Activated T-helper 2 cell treated with anti-CD3 and anti-CD28 coated beads, Interferon-gamma antibody, Interleukin-2, Interleukin-4, amounts not matched to agents 10 μg/mL and 5 μg/mL and 100 μg/mL, durations not matched to agents 14 hours and 24 hours and 36 hours (primary cell): ENCODE measurements at places on chromosomes 6 and 20.

- DNase-seq, result no peak
Observed at GRCh38 chr20:56202493-56203077, 45.9 kb upstream of the MC3R start.

DNA sequence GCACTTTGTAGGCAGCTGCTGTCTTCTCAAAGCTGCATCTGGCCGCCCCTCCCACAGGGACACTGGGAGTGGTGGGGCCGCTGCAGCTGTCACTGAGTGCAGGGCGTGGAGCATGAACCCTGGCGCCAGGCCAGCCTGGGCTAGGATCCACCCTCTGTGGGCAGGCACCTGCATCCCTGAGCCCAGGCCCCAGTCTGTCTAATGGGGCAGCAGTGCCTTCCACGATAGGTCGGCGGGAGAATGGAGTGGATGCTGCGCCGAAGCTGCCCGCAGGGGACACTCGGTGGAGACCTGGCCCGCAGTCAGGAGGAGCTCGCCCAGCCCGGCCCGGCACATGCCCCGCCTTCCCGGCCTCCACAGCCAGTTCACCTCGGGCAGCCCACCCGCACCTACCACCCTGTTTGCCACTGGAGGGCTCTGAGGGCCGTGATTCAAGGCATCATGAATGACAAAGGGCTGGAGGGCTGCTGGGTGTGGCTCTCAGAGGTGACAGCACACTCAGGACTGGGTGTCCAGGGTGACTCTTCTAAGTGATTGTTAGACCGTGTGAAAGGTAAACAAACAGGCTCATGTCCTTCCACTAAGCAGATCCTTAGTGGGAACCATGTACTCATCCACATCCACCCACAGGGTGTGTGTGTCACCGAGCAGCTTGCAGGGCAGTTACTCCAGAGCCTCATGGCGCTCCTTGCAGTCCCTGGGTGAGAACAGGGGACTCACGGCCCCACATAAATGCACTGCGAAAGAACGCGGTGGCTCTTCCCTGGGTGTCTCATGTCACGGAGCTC lies 133.9 kb downstream of the AGPAT4 start:
- no peak for DNase-seq

DNA sequence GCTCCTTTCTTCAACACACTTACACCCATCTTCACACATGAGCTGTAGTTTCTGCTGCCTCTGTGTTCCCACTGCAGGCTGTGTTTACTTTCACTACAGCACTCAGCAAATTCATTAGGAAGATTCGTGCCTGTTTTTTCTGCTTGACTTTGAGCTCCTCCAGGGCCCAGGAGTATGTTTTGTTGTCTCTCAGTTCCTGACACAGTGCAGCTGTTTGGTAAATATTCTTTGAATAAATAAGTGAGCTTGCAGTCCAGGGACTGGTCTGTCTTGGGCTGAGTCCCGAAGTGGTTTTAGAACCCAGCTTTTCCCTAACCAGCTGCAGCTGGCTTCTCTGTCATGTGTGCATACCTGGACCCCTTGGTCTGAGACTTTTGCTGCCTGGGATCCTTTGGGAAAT lies 46.6 kb upstream of the CCN6 start:
- no peak for DNase-seq

GRCh38 chr6:52049252-52050050 lies 38.0 kb downstream of the PKHD1 start:
- no peak for DNase-seq

DNA sequence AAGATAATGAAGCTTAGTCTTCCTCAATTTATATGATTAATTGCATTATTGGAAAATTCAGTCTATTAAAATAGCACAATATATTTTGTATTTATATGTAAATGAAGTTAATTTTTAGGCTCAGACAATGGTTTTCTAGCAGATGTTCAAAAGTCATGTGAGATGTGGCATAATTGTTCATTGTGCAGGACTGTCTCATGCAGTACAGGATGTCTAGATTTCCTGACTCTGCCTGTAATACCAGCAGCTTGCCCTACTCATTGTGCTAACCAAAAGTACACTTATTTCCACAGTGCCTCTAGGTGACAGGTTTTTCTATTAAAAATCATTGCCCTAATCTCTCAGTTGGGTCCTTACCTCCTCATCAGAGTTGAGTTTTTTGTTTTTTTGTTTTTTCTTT lies 12.4 kb downstream of the RALGAPB start:
- no peak for DNase-seq

- DNase-seq, result no peak
Observed at GRCh38 chr6:86537292-86537861, 400.0 kb upstream of the HTR1E start.

- DNase-seq, result no peak
Observed at GRCh38 chr6:100469101-100469859, 4.6 kb upstream of the SIM1 start.

DNA sequence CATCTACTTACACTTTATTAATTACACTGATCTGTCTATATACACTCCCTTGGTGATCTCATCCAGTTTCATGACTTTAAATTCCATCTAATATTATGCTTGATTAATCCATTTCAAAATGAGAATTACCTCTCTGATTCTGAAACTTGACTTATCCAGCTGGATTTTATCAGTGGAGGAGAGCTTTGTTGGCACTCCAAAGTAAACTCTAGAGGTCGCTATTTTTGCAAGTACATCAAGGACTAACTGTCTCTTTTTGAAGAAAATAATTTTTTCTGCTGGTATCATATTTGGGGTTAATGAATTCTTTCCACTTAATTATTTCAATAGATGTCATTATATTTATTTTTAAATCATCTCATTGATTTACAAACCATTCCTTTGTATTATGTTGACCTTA lies 630.3 kb upstream of the MAN1A1 start:
- DNase-seq, result no peak
